Renal pelvis (tissue), 12 donors: ENCODE measurements at places on chromosomes 4 and X. TPM values are rescaled to one million over a fixed set of nuclear protein-coding genes. Genes with fewer than 3 reads are reported as not detected.

GRCh38 chrX:107626916-107627315 lies 1.4 kb upstream of the PRPS1 start:
- DNase-seq = no peak

GRCh38 chr4:138405934-138406567 lies 163.9 kb upstream of the SLC7A11 start:
- no peak for DNase-seq

Gene CHST7
- polyA plus RNA-seq = 3.0 TPM

DNA sequence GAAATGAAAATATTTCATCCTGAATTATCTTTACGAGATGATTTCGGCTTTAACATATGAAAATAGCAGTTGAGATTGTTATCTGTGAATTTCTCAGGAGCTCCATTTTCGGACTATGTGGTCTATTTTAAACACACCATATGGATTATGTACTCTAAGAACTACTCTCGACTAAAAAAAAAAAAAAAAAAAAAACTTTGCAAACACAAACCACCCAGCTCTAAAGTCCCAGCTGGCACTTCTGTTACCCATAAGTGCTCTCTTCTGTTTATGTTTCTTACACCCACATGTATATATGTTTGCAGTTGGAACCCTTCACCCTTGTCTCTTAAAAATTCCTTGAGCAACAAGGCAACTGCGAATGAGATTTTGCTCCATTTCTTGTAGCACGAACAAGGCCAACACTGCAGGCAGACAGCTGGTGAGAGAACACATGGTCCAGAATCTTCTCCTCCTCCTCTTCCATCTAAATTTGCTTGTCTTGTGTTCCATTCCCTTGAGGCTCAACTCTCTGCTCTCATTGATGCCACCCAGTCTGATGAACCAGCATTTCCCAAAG lies 172.7 kb upstream of the HCCS start:
- DNase-seq = no peak

Gene CRMP1
- polyA plus RNA-seq = 66.6 TPM

- no peak for DNase-seq
Measured at GRCh38 chr4:88963817-88964216, 93.2 kb downstream of the FAM13A start.

- DNase-seq = no peak
Measured at GRCh38 chr4:75511841-75512240, 2.4 kb downstream of the RCHY1 start.

Gene CAPN6
- 22.8 TPM for polyA plus RNA-seq

GRCh38 chr4:87978681-87979080 lies 3.2 kb downstream of the SPP1 start:
- DNase-seq = no peak

GRCh38 chr4:151921386-151921785 lies 160.6 kb upstream of the GATB start:
- no peak for DNase-seq

Gene ZFP92
- 0.99 TPM for polyA plus RNA-seq

DNA sequence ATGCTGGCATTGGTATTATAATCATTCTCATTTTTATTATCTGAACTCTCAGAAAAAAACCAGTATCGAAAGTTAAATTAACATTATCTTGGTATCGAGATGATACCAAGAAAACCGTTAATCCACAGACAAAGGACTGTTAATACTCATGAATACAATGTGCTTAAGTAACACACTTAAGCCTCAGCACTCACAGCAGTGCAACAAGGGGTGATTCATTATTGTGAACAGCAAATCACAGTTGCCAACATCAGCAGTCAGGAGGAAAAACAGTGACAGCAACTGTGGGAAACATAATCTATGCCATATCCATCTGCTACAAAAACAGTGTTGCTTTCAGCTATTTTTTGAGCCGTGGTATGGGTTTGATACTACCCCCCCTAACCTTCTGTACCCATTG lies 210.9 kb upstream of the ATOH1 start:
- no peak for DNase-seq

GRCh38 chr4:152010710-152011079 lies 249.9 kb upstream of the GATB start:
- DNase-seq = peak; percentile 16

DNA sequence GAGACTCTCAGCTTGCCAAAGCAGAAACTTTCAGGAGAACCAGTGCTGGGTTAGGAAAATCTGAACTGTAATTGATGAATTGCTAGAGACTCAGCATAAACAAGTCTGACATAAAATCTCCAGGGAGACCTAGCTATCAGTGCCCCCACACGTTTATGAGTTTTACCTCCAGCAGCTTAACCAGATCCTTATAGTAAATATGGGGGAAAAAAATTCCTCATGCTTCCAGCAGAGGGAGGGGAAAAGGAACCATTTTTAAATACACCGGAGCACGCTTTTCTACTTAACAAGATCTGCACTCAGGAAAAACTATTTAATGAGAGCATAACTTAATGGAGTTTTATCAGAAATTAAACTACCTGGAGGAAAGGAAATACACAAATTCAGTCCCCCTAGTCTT lies 1040.7 kb upstream of the INTU start:
- DNase-seq = no peak

Gene SUPT20HL2
- not detected for polyA plus RNA-seq

DNA sequence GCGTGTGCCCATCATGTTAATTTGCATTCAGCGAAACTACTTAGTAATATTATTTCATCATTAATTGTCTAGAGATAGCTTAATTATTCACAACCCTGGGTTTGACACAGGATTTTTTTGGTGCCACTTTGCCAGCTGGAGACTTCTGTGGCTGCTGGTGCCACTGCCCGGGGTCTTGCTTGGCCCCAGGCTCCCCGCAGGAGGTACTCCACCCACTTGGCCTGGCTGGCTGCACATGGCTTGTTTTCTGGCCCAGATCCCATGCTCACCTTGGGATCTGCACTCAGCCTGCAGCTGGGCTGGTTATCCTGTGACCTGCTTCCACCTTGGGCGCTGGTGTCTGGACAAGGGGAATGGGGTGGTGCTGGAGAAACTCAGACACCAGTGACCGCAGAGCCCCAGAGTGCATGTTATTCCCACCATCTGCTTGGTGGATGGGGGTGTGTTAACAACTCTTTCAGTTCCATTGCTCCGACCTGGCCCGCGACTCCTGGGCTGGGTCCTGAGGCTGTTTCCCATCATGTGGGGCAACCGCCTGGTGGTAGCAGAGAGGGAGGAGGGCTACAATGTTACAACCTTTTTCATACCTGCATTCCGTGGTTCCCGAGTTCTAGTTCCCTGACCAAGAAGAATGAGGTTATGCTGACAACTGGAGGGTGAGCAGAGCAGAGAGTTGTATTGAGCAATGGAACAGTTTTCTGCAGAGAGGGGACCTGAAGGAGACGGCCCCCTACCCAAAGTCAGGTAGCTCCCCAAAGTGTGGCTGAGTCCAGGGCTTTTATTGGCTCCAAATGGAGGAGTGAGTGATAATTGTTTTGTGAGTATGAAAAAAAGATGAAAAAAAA lies 1950.0 kb upstream of the IGFBP7 start:
- DNase-seq = no peak

GRCh38 chr4:169268951-169269760 lies 1.6 kb downstream of the SH3RF1 start:
- no peak for DNase-seq

- DNase-seq = no peak
Measured at GRCh38 chr4:6309777-6310176, 40.1 kb downstream of the WFS1 start.

GRCh38 chrX:45524296-45524695 lies 323.6 kb upstream of the DIPK2B start:
- DNase-seq = no peak

DNA sequence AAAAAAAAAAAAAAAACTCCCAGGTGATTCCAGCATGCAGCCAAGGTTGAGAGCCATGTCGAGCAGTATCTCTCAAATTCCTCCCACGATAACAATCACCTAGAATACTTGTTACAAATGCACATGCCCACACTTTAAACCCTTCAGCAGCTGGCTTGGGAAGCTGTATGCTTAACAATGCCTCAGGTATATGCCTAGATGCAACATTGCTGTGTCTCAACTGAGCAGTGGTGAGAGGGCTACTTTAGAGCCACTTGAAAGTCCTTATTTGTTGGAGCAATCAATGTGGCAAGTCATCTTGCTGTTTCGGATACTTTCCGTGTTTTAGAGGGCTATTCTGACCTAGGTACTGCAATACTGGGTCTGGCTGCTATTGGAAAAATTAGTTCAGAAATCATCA lies 487.4 kb downstream of the INPP4B start:
- DNase-seq = no peak

Gene PPP4R3C
- not detected for polyA plus RNA-seq

Gene DMRTC1
- polyA plus RNA-seq = 0.36 TPM

DNA sequence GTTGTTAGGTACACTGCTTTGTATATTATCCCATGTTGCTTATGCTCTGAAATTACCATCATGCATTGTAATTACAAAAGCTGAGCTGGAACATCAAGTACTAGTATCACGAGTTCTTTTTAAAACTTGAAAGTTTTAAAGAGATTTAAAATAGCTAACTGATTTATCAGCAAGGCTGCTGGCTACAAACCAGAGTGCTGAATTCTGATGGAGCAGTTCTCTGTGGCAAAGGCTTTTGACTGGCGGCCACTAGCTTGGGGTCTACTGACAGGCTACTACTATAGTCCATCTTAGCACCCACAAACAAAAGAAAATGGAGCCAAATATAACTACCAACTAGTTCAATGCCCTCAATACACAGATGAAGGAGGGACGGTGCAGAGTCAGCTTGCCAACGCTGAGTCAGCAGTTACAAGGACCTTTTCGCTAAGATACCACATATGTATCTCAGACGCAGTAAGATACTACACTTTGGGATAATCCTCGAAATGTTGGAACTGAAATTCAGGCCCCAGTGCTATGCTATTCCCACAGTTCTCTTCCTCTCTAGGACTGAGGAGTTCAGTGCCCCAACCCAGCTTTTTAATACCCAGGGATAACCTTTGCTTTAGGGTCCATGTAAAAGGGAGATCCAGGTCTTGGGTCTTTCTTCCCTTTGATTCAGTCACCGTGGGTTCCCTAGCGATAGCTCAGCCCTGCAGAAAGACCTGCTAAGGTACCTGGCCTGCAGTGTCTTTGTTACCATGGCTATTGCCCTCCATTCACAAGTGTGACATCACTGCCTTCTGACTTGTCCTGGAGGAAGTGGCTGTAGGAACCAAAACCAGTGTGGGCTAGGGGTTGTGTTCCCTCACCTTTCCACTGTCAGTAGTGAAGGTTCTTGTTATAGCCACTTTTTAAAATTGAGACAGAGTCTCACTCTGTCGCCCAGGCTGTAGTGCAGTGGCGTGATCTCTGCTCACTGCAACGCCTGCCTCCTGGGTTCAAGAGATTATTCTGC lies 22.8 kb downstream of the MFAP3L start:
- no peak for DNase-seq

Gene CTAG1A
- not detected for polyA plus RNA-seq

Gene PDE5A
- polyA plus RNA-seq = 36.6 TPM

- no peak for DNase-seq
Measured at GRCh38 chr4:154618708-154619315, 6.4 kb upstream of the FGG start.

DNA sequence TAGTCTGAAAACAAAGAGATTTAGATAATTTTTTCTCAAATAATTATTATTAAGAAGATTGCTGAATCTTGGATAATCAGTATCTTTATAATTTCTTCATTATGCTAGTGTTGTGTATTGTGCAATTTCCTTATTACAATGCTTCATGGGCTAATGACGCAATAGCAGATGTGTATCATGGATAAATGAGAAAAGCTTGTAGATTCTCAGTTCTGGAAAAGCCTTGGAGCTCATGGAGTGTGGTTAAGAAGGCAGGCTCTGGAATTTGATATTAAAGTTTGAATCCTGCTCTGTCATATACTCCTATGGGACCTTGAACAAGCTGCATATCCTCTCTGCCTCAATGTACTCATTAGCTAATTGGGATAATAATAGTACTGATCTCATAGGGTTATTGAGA lies 18.9 kb upstream of the CXCL8 start:
- DNase-seq = no peak

DNA sequence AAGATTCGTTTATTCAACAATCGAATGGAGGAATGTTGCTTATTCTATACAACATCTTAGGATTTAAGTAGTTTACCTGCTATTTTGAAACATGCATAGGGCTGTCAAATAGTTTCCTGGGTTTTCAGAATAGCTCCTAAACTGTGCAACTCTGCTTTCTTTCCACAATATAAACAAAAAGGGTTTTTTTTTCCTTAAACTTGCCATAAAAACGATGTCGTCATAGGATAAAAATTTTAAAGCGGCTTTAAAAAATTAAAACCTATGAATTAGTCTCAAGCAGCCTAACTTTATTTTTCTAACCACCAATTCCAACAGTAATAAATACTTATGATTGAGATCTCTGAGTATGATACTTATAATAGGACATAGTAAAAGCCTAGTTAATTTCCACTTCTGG lies 21.6 kb upstream of the STIM2 start:
- DNase-seq = no peak

DNA sequence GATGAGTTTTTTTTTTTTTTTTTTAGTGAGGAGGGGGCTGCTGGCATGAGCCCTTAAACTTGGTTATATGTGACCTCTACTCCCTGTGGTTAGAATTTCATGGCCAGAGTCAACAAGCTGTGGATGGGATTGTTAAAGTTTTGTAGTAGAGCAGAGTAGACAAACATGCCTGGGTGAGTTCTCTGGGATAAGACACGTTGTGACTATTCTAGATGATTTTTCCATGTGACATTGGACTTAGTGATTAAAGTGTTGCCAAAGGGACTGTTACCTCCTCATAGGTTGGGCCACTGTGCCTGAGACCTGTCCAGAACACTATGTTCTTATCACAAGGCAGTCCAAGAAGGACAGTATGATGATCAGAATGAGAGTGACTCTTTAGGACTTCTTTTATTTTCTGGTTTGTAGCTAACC lies 28.8 kb upstream of the ALB start:
- no peak for DNase-seq

DNA sequence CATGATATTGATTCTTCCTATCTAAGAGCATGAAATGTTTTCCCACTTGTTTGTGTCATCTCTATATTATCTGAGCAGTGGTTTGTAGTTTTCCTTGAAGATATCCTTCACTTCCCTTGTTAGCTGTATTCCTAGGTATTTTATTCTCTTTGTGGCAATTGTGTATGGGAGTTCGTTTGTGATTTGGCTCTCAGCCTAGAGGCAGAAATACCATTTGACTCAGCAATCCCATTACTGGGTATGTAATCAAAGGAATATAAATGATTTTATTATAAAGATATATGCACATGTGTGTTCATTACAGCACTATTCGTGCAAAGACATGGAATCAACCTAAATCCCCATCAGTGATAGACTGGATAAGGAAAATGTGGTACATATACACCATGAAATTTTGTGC lies 172.7 kb upstream of the IL15 start:
- DNase-seq = no peak

Gene CXCL3
- not detected for polyA plus RNA-seq

DNA sequence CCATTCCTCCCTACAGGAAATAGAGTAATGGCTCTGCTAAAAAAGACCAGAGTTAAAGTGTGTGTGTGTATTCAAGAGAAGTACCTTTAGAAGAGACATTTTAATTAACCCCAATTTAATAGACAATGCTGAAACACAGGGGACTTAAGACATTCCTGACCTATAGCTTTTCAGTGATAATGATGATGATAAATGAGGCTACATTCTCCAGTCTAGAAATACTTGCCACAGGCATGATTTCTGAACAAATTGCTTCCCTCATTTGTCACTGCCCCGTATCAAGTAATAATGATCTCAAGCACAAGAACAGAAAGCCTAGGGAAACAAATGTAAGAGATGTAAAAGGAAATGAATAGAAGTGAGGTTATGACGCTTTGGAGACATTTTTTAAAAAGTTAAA lies 117.1 kb downstream of the UNC5C start:
- DNase-seq = no peak
